Sigmoid colon (tissue), 7 donors: ENCODE measurements at places on chromosomes 2 and 18. TPM values are rescaled to one million over a fixed set of nuclear protein-coding genes. Genes with fewer than 3 reads are reported as not detected.
A peak's percentile ranks its signal among the peaks of the same experiment; 100 is the strongest.

GRCh38 chr2:232506709-232507108 lies 13.5 kb upstream of the PRSS56 start:
- no peak for DNase-seq

The SCN9A gene
- total RNA-seq = 15.0 TPM

DNA sequence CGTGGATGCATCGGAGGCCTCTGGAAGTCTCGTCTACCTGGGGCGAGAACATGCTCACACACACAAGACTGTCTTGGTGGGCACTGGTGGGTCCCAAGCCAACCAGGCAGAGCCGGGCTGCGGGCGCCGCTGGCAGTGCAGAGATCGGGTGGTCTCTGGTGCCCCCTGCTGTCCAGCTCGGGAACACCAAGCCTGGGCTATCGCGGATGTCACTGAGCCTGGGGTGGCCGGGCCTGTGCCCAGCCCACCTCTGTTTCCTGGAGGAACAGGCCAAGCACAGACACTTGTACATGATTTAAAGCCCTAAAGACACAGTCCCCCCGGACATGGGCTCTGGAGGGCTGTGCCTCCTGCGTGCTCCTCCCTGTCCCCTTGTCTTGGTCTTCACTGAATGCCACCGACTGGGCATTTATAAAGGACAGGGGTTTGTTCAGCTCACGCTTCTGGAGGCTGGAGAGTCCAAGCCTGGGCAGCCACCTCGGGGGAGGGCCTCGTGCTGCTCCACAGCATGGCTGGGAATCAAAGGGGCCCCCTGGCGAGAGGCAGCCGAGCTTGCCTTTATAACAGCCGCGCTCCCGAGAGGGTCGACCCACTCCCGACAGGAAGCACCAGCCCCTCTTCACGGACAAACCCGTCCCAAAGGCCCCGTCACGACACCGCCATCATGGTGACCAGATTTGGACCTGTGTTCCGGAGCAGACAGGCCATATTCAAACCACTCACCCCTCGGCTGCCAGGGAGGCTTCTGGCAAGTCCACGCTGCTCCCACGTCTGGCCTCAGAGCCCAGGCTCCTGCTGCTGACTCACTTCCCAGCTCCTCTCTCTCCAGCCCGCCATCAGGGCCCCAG lies 3.6 kb upstream of the OTOS start:
- peak; percentile 82 for DNase-seq

DNA sequence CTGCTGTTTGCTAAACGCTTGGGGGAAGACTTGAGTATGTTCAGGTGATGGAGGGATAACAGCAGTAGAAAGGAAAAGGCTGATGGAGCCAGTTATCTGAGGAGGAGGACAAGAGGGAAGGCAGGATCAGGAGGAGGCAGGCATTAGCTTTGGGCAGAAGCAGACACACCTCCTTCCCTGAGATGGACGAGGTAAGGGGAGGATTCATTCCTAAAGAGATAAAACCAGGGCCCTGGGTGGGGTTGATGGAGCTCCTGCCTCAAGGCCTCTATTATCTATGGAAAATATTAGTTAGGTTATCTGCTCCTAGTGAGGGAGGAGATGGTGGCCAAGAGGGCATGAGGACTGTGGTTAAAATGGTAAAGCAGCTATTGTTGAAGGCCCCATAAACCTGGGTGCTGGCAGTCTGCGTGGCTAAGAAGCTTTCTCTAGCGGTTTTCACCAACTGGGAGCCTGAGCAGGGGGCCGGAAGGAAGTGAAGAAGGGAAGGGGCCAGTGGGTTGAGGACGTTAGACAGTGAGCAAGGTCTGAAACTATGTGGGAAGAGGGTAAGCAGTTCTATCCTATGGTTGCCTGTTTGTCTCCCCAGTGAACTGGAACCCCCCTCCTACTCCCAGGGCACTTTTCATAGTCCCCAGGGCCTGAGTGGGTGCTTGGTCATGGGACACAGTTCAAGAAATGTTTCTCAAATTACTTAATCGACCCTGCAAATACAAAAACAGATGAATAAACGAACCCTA lies 56.6 kb upstream of the HK2 start:
- DNase-seq = no peak

GRCh38 chr2:61658841-61659780 lies 121.0 kb upstream of the XPO1 start:
- no peak for DNase-seq

DNA sequence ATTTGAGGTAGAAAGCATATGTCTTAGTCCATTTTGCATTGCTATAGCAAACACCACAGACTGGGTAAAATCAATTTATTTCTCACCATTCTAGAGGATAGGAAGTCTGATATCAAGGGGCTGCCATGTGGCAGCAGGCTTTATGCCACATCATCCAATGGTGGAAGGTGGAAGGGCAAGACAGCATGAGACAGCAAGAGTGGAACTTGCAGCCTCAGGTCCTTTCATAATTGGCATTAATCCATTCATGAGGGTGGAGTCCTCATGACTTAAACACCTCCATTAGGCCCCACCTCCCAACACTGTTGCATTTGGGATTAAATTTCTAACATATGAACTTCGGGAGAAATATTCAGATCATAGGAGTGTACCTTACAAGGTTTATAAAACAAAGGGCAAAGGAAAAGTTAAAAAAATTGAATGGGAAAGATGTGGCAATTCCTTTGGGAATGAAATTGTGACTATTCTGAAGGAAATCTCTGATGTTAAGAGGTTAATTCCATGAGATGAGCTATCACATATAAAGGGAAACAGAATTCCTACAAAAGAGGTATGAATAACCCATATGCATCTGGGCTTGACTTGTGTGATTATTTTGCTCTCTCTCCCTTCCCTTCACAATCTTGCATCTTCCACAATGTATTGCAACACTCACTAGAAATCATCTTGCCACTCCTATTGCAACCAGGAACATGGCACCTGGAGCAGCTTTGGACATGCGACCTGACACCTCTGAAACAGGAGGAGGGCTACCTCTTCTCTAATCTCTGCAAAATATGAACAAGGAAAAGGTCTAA lies 507.8 kb downstream of the EPHA4 start:
- no peak for DNase-seq

The C1QL2 gene
- not detected for total RNA-seq

The SGPP2 gene
- total RNA-seq = 1.1 TPM

DNA sequence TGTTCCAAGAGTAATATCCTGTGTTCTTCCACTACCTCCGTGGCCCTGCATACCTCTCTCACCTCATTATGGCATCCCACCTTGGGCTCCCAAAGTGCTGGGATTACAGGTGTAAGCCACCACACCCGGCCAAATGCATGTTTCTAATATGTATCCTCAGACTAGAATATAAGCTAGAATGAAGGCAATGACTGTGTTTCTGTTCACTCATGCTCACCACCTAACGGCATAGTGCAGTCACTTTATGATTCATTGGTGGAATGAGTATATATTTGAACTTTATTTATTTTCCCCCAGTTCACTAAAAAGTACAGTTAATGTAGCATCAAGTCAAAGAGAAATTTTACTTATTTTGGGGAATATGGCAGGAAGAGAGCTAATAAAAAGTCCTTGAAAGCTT lies 11.3 kb downstream of the PIGN start:
- DNase-seq = no peak

The ATP8B1 gene
- total RNA-seq = 8.1 TPM

The PLB1 gene
- total RNA-seq = 6.4 TPM

The CAB39 gene
- total RNA-seq = 77.9 TPM

DNA sequence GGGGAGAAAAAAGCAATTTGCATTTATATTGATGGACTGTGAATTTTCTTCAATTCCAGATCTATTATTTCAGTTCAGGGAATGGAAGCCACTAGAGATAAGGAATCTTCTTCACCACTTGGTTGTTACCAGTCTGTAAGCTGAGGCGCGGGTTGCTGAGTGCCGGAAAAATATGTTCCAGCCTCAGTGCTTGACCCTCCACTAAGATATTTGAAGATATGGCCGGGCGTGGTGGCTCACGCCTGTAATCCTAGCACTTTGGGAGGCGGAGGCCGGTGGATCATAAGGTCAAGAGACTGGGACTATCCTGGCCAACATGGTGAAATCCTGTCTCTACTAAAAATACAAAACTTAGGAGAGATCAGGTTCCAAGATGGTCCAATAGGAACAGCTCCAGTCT lies 9.1 kb upstream of the HMSD start:
- DNase-seq = no peak

GRCh38 chr2:58633613-58634365 lies 392.7 kb upstream of the FANCL start:
- DNase-seq = no peak

- DNase-seq = no peak
Observed at GRCh38 chr2:191366199-191366598, 121.0 kb downstream of the MYO1B start.

DNA sequence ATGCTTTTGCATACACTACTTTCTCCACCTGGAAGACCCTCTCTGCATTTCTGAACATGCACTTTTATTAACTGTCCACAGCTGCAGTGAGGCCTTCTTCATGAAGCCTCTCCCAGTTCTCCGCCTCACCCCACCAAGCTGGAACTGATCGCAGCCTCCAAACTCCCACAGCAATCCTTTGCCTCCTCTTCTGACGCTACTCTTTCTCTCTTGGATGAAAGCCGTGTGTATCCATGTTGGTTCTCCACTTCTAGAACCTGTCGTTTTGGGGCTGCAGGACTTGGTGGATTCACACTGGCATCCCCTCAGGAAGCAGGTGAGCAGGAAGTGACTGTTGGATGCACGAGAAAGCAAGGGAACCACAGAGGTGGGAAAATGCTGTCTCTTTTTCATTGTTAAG lies 288.6 kb downstream of the MYCN start:
- no peak for DNase-seq

GRCh38 chr2:84290537-84290936 lies 168.5 kb downstream of the SUCLG1 start:
- DNase-seq = peak; percentile 60

DNA sequence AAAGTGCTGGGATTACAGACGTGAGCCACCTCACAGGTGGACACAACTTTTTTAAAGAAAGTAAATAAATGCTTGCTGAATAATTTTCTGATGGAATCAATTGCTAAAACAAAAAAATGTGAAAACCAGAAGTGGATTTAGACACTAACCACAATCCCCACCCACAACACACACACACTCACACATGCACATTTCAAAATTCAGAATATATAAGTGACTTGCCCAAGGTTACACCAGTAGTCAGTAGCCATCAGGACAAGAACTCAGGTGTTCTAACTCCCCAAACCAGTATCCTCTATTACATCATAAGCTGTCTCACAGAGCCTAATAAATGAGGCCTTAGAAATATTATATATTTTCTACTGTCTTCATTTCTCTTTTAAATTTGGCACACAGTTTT lies 1923.6 kb upstream of the PIK3C3 start:
- no peak for DNase-seq

- no peak for DNase-seq
Observed at GRCh38 chr2:67797801-67798540, 264.8 kb downstream of the C1D start.

- DNase-seq = no peak
Observed at GRCh38 chr2:60424233-60424632, 129.2 kb downstream of the BCL11A start.

GRCh38 chr2:44839771-44840502 lies 101.6 kb upstream of the SIX3 start:
- no peak for DNase-seq

The IL36G gene
- total RNA-seq = not detected

DNA sequence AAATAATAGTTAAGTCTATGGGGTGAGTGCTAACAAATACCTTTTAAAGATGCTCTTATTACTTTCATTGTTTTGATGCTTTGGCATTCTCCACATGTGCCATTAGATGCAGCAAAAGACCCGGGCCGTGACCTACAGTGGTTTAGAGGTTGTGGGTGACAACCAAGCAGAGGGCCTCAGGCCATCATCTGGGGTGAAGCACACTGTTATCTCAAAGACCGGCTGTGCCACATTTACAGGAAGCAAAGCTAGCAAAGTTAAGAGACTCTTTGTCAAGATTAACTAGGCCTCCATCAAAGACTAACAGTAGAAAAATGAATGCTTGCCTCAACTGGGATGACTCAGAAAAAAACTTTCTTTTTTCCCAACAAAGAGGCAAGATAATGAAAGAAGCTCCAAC lies 695.3 kb downstream of the SATB2 start:
- DNase-seq = no peak

The SPR gene
- 40.2 TPM for total RNA-seq

- no peak for DNase-seq
Observed at GRCh38 chr2:128736046-128736688, 417.5 kb upstream of the HS6ST1 start.

DNA sequence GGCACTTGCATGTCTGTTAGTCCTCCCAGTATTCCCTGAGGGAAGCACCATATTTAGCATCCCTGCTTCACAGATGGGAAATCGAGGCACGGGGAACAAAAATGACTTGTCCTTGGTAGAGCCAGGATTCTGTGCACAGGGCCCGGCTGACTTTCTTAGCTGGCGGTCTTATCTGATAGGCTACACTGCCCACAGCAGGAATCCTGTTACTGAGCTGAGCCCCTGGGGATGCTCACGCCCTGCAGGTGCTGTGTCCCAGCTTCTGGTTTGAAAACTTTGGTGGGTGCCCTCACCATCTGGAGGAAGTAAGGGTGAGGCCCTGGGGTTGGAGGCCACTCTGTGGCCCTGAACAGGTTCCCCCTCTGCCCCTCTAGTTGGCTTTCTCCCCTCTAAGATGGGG lies 68.4 kb upstream of the MCFD2 start:
- peak; percentile 63 for DNase-seq

- DNase-seq = no peak
Observed at GRCh38 chr2:206217743-206218142, 56.7 kb upstream of the ZDBF2 start.

- DNase-seq = no peak
Observed at GRCh38 chr2:145410086-145410485, 890.2 kb upstream of the ZEB2 start.

The ANKRD44 gene
- total RNA-seq = 34.2 TPM

The SCYGR4 gene
- not detected for total RNA-seq

DNA sequence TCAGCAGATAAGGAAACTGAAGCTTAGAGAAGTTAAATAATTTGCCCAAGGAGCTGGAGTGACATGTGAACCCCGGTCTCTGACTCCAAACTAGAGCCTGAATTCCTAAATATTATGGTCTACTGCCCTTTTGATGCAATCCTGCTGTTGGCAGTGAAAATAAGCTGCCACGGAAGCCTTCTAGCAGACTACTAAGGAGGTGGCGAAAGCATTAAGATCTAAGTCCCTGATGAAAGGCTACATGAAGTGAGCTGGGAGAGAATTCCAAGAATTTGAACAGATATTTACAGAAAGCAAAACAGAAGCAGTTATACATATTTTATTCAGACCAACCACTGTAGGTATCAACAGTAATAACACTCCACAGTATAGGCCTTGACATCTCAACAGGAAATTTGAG lies 28.1 kb downstream of the TRMT61B start:
- no peak for DNase-seq

DNA sequence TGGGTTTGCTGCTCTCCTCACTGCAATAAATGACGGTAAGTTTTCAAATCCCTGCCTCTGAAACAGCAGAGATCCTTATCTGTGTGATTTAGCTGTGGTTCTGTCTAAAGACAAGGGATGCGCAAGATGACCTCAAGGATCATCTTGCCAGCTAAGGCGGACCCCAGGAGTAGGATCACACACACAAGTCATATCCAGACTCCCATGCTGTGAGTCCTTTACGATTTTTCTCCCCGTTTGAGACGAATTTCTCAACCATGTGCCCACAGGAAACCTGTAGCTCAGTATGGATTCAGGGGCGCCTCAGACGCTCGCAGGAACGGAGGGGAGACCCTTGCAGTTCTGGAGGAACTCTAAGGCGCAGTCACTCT lies 11.1 kb upstream of the DCTN1 start:
- no peak for DNase-seq

- no peak for DNase-seq
Observed at GRCh38 chr2:29073933-29074332, 390 bp downstream of the PCARE start.

The CYP27A1 gene
- 30.1 TPM for total RNA-seq
